HuH-7 (cell line): ENCODE measurements at places on chromosomes 12 and 14.

DNA sequence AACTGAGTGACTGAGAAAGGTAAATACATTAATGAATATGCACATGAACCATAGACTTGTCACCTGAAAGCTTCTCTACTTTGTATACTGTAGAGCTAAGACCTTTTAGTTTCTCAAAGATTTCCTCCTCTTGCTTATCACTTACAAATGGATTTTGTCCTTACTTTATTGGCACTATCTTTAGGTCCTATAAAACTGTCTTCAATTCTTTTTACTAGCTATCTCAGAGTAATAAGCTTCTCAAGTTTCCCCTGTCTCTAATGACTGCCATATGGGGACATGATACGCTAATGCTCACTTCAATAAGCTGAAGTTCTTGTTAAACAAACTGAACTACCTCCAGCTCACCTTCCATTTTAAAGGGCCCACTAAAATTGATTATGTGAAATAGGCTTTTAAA is 468.2 kb upstream of the CCDC196 start:
- no peak for DNase-seq

DNA sequence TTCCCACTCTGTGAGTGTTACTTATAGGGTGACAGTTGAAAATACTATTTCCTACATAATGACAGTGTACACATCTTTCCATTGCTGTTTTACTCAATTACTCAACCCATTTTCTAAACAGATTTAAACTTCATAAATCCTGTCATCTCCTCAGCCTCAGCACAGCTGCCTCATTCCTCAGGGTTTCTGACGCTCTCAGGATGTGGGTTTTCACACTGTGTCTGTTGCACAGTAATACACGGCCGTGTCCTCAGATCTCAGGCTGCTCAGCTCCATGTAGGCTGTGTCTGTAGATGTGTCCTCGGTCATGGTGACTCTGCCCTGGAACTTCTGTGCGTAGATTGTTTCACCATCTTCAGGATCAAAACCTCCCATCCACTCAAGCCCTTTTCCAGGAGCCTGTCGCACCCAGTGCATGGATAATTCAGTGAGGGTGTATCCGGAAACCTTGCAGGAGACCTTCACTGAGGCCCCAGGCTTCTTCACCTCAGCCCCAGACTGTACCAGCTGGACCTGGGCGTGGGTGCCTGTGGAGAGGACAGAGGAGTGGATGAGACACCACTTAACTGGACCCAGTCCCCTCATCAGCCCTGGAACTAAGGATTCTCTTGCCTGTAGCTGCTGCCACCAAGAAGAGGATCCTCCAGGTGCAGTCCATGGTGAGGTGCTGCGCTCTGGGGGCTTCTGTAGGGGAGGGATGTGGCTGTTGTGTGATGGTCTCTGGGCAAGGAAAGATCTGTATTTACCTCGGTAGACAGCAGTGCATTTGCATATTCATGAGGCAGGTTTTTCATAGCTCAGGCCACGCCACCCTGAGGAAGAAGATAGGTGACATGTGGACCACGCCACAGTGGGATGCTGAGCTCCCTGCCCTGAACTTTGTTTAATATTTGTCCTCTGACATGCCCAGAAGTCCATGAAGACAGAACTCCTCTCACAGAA is 750.2 kb downstream of the TMEM121 start:
- no peak for DNase-seq

GRCh38 chr14:20563971-20564370 is 3.1 kb upstream of the RNASE9 start:
- no peak for DNase-seq

GRCh38 chr14:53450871-53451270 is 297.7 kb upstream of the DDHD1 start:
- no peak for DNase-seq

- no peak for DNase-seq
These were observed 59.2 kb upstream of the ZDHHC17 start for GRCh38 chr12:76704693-76705092.

DNA sequence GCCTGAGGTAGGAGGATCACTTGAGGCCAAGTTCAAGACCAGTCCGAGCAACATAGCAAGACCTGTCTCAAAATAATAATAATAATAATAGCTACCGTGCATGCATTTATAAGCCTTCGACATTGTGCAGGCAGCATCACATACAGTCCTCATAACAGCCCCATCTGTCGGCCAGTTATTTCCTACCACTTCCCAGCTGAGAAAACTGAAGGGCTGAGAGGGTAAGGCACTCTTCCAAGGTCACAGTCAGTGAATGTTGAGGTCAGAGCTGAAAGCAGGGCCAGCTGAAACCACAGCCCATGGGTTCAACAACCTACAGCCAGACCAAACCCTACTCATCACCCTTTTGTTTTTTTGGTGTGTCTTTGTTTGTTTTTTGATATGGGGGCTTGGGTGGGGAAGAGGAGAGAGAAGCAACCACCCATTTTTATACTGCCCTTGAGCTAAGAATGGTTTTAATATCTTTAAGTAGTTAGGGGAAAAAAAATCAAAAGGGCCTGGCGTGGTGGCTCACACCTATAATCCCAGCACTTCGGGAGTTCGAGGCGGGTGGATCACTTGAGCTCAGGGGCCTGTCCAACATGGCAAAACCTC is 16.8 kb upstream of the ITPK1 start:
- peak; percentile 67 for DNase-seq

DNA sequence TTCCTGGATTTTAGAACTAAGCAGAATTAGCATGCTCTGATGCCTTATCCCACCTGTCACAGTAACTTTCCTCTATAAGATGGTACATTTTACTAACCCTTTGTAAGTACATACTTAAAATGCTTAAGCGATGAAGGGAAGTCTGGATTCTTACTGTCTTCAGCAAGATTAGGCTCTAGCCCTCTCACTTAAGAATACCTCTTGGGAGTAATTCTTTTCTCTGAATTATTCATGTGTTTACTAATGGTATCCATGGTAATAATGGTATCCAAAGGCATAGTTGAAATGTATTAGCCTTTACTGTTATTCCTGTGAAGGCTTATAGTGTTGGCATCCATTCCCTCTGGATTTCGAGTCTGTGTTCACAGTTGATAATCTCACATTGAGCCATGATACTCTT is 176.9 kb downstream of the MON2 start:
- no peak for DNase-seq

DNA sequence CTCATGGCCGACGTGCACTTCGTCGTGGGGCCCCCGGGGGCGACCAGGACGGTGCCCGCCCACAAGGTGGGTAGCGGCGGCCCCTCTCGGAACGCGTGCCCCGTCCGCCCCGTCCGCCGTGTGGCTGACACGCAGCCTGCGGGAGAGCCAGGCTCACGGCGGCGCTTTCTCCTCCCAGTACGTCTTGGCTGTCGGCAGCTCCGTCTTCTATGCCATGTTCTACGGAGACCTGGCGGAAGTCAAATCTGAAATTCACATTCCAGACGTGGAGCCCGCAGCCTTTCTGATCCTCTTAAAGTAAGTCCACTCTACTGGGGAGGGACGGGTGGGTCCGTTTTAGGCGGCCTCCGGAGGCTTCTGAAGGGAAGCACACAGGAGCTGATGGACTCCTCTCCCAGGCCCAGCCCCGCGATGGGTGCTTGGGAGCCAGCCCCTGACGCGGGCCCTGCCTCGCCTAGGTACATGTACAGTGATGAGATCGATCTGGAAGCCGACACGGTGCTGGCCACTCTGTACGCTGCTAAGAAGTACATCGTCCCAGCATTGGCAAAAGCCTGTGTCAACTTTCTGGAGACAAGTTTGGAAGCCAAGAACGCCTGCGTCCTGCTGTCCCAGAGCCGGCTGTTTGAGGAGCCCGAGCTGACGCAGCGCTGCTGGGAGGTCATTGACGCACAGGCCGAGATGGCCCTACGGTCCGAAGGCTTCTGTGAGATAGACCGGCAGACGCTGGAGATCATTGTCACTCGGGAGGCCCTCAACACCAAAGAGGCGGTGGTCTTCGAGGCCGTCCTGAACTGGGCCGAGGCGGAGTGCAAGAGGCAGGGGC is 1.1 kb downstream of the BTBD6 start:
- DNase-seq: peak; percentile 47

DNA sequence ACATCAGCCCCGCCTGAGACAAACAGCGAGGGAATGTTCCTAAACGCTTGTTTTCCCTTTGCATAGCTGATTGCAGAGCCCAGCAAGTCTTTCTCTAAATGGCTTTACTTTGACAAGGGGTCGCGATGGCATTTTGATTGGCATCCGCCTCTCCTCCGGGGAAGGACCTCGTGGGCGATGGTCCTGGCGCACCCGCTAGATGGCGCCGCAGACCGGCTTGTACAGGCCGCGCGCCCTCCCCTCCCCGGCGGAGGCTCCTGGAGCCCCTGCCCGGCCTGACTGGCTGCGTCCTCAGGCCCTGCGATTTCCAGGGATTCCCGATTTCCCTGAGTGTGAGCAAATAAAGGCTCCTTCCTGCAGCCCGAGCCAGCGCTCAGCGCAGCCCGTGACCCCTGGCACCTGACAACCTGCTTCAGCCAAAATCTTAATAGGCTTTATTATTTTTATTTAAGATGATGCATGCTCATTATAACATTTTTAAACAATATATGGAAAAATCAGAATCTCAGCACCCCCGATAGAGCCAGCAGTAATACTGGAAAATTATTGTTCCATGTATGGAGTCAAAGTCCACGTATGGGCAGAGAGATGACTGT is 468.3 kb downstream of the AACS start:
- peak; percentile 43 for DNase-seq

DNA sequence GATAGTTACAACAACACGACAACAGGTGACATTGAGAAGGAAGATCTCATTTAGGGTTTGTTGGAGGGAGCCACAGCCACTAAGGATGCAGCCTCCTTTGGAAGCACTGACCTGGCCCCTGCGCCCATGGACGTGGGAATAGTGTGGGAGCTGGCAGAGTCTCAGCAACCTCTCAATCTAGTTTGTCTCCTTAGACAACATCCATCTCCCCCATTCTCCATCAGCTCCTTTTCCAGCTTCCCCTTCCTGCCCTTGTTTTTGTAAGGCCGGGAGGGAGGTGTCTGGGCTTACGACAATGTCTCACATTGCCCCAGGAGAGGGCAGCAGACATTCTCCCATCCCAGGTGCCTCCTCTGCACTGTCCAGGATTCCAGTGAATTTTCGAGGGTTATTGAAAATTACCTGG is 170.2 kb upstream of the PZP start:
- DNase-seq: peak; percentile 56

DNA sequence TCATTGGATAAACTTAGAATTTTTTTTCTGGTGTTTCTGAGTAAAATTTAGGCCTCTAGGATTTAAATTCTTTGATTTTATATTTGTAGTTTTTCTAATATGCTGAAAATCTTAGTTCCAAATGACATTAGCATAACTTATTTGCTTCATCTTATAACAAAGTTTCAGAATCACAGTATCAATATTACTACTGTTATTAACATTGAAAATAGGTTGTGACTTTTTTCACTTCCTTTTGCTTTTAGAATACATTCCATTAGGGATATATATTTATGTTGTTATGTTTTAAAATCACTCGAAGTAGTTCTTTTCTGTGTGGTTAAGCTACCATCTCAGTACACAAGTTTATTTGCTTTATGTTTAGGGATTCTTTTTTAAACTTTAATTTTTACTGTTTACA is 12.8 kb downstream of the RAB3IP start:
- DNase-seq: no peak

DNA sequence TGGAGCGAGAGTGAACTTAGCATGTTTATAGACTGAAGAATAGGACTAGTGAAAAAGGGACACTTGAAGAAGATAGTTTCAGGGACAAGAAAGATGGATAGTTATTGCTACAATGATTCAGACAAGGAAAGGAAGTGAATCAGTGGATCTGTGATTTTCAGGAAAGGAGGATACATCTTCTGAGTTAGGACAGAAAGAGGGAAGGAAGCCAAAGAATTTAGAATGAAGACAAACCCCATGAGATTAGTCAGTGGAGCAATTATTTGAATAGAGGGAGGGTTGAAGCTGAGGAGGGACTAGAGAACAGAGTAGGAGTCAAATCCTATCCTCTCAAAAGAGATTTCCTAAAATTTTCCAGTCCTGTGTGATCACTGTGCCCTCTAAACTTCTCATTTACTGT is 282.7 kb downstream of the AKAP6 start:
- DNase-seq: no peak

GRCh38 chr12:111673503-111673902 is 12.3 kb downstream of the BRAP start:
- DNase-seq: peak; percentile 21

DNA sequence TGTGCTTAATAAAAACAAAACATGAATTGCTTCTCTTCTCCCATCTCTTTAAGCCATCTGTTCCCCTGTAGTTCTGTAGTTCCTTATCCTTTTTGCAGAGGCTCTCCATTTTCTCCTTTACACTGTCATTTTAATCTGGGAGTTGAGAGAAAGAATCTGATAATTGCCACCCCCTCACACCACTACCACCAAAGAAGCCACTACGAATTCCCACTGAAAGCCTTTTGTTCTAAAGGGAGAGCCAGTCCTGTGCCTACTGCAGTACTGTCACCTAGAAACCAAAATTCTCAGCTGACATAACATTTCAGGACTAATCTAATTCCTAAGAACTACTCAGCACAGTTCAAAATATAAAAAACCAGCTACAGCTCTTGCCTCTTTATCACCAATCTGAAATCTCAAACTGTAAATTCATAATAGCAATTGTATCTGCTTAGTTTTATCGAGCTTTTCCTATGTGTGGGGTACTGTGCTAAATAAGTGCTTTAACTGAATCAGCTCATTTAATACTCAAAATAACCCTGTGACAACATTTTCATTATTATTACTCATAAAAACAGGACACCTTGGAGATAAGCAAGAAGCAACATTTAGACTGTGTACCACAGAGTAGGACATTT is 72.4 kb downstream of the SPPL3 start:
- no peak for DNase-seq

DNA sequence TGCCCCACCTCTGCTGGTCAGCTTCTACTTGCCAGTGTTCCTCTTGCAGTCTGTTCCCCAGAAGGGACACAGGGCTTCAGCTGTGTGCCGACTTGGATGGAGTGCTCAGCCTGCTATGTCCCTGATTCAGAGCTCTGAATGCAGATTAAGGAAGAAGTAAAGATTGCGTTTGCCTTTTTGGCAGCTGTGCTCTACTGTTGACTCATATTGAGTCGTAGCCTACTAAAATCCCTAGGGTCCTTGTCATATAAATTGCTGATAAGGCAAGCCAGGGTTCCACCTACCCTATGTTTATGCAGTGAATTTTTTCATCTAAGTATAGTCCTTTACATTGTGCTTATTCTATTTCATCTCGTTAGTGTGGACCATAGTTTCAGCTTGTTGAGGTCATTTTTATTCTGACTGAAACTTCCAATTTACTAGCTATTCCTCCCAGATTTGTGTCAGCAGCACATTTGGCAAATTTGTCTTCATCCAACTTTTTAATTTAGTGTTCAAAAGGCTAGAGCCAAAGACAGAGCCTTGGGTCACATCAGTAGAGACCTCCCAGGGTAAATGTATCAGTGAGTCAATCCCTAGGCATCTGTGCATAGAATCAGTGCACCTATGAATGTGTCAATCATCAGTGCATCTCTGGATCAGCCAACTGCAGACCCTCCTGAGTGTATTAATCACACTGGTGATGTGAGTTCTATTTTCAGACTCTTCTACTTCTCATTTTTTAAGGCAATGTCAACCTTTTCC is 31.9 kb downstream of the CACNA1C start:
- no peak for DNase-seq
